ENCODE measurements at places on chromosomes 2 and 18.

DNA sequence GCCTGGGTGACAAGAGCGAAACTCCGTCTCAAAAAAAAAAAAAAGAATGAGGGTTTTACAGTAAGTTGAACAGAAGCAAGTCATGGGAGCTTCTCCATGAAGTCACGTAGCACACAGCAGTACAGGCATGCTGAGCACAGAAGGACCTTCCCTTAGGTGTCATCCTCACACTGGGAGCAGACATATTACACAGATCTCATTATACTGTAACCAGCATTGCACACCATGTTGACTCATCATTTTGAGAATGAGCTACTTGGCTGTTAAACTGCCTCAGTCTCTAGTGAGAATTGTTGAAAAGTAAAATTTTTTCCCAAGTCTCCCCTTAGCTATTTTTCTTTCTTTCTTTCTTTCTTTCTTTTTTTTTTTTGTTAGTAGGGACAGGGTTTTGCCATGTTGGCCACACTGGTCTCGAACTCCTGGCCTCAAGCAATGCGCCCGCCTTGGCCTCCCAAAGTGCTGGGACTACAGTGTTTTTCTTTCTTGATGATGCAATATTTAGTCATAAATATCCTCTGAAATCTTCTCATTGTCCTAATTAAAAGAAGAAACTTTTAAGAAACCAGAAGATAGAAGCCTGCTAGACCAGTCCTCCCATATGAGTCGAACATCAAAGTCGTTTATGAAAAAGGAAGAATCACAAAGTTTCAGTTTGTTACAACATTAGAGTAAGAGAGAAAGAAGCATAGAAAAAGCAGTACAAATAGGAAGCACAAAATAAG lies 37.9 kb upstream of the PPP1CB start:
- DNase-seq = peak; percentile 52

DNA sequence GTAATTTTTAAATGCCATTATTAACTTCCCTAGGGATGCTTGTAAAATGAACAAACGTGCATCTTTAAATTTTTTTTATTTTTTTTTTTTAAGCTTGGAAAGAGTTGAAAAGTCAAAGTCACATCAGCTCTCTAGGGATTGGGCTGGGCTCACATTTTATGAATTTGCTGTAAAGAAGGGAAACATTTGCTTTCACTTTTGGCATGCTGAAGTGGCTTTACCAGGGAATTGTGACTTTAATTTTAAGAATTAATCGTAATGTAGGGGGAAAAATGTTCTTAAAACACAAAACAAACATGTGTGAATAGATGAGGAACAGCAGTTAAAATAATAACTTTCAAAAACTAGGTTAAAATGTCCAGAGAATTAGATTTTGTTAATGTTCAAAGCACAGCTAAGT lies 123.0 kb downstream of the AGAP1 start:
- no peak for DNase-seq

DNA sequence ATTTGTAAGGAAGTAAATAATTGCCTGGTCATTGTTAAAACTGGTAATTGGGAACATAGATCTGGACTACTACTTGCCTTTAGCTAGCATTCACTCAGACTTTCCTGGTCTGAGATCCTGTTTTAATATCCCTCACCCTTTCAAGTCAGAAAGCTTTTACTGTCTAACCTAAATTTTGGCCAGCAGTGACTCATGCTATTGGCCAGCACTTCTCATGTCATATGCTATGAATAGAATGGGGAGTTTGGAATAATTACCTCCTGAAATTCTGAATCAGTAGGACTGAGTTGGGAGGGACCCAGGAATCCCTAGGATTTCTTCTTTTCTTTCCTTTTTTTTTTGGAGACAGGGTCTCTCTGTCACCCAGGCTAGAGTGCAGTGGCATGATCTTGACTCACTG lies 19.3 kb downstream of the STK36 start:
- peak; percentile 37 for DNase-seq

GRCh38 chr2:189658306-189659212 lies 2.7 kb upstream of the ASNSD1 start:
- no peak for DNase-seq

- peak; percentile 39 for DNase-seq
Measured at GRCh38 chr18:49697757-49698524, 115.4 kb downstream of the ACAA2 start.
